ENCODE measurements at places on chromosomes 16 and 17.

GRCh38 chr17:17186551-17187505 lies 19.3 kb downstream of the PLD6 start:
- peak; percentile 44 for DNase-seq

GRCh38 chr16:29729116-29729521 lies 16.7 kb downstream of the C16orf54 start:
- peak; percentile 65 for DNase-seq

DNA sequence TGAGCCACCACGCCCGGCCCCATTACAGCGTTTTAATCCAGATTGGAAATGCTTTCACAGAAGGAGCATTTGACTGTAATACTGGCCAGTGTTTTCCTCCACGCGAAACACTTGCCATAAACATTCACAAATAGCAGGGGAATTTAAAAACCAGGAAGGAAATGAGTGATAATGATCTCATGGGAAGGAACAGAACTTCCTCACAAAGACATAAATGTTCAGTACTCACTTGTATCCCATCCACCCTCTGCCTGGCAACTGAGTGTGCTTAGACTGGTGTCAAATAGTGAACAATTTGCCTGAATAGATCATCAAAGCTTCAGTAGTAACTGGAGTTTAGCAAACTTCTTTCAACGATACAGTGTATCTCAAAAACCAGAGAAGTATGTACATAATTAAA lies 54.1 kb downstream of the PSMD12 start:
- DNase-seq: no peak

DNA sequence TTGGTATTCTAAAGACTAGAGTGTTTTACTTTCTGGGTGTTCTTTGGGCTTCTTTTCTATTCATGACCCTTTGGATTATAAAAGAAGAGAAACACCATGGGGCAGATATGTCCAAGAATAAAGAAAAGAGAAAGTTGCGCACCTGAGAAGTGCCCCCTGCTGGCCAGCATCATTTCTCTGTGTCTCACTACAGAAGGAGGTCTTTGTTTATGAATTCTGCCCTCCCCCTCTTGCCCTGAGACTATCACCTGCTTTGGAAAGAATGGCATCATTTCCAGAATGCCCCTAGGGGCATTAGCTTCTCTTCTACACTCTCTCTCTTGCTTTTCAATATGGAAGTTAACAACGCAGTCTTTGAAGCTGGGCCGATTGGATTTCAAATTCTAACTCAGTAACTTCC lies 45.0 kb downstream of the CDH13 start:
- no peak for DNase-seq

- no peak for DNase-seq
Observed at GRCh38 chr17:69860142-69860680, 214.8 kb upstream of the KCNJ16 start.

GRCh38 chr16:88678224-88678979 lies 7.9 kb downstream of the SNAI3 start:
- no peak for DNase-seq

DNA sequence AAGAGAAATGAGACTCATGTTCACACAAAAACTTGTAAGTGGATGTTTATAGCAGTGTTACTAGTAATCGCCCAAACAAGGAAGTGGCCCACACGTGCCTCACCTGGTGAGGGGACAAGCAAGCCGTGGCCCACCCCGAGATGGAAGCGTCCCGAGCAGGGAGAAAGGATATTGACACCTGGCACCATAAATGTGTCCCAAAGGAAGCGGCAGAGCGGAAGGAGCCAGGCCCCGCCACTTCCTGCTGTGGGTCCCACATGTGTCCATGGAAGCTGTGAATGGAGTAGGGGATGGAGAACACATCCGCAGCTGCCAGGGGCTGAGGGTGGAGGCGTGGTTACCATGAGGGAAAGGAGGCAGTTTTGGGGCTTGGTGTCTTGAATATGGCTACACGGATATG lies 18.9 kb downstream of the KCNJ18 start:
- no peak for DNase-seq

DNA sequence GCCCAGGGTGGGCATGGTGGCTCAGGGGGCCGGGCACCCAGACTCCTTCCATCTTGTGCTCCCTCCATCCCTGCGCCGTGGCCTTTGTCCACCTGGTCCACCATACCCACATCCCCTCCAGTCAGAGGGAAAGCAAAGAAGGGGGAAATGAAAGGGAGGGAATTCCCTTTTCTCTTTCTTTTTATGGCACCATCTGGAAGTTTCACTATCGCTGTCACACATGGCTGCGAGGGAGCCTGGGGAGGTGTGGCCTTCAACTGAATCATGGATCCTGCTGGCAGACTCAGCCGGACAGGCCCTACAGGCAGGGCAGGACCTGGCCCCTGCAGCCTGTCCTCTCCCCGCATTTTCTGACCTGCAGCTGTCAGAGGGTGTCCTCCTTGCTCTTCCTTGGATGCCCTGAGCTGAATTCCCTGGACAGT lies 6.2 kb downstream of the SLC12A3 start:
- DNase-seq: no peak

- DNase-seq: no peak
Observed at GRCh38 chr16:57411362-57411976, 6.9 kb downstream of the CCL17 start.

DNA sequence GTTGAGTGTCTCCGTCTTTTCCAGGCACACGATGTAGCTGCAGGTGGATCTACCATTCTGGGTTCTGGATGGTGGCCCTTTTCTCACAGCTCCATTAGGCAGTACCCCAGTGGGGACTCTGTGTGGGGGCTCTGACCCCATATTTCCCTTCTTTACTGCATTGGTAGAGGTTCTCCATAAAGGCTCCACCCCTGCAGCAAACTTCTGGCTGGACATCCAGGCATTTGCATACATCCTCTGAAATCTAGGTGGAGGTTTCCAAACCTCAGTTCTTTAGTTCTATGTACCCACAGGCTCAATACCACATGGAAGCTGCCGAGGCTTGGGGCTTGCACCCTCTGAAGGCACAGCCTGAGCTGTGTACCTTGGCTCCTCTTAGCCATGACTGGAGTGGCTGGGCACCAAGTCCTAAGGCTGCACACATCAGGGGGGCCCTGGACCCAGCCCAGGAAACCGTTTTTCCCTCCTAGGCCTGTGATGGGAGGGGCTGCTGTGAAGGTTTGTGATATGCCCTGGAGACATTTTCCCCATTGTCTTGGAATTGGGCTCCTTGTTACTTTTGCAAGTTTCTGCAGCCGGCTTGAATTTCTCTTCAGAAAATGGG lies 14.0 kb downstream of the ABCC1 start:
- DNase-seq: no peak

- no peak for DNase-seq
Observed at GRCh38 chr17:81068411-81069134, 33.6 kb downstream of the BAIAP2 start.

GRCh38 chr17:69320210-69320907 lies 6.6 kb downstream of the ABCA5 start:
- DNase-seq: no peak

- no peak for DNase-seq
Observed at GRCh38 chr16:72711823-72712222, 336.1 kb downstream of the ZFHX3 start.

DNA sequence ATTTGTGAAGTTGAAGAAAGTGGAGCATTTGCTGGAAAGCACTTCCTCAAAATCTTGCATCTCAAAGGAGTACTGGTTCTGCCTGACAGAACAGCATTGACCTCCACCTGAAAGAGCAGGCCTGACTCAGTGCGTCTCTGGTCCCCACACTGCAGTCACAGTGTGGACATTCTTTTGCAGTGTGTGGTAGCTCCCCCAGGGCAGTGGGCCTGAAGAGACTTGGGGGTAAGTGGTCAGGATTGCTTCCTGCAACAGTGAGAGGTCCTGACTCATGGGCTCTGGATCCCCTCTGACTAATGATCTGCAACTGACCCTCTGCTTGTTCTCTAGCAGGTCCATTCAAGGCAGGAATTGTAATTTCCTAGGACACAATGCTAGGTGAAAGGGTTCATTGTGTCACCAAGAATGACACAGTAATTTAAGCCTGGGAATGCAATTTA lies 204.9 kb upstream of the KCNJ16 start:
- peak; percentile 82 for DNase-seq

DNA sequence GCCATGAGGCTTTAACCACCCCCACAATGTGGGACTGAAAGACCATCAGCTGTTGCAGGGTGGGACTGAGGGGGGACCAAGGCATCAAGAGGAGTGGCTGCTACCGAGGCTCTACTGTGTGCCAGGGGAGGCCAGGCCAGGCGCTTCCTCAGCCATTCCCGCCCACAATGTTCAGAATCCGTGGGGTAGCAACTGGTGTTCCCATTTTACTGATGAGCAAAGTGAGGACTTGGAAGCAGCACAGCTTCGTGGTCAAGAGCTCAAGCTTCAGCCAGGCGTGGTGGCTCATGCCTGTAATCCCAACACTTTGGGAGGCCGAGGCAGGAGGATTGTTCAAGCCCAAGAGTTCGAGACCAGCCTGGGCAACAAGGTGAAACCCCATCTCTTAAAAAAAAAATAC lies 65.9 kb downstream of the SCNN1B start:
- DNase-seq: no peak

DNA sequence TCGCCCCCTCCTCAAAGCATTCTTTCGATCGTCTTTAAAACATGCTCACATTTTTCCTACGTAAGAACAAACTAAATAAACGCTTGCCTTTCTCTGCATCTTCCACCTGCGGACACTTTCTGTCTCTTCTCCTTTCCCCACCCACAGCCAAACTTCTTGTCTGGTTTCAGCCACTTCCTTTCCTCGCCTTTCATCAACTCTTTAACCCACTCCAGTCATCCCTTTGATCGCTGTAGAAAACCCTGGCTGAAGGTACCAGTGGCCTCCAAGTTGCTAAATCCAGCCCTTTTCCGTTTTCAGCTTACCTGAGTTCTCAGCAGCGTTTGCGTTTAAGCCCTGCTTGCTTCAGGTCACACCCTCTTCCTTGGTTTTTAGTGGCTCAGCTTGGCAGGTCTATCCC lies 483 bp downstream of the RPA1 start:
- DNase-seq: no peak

DNA sequence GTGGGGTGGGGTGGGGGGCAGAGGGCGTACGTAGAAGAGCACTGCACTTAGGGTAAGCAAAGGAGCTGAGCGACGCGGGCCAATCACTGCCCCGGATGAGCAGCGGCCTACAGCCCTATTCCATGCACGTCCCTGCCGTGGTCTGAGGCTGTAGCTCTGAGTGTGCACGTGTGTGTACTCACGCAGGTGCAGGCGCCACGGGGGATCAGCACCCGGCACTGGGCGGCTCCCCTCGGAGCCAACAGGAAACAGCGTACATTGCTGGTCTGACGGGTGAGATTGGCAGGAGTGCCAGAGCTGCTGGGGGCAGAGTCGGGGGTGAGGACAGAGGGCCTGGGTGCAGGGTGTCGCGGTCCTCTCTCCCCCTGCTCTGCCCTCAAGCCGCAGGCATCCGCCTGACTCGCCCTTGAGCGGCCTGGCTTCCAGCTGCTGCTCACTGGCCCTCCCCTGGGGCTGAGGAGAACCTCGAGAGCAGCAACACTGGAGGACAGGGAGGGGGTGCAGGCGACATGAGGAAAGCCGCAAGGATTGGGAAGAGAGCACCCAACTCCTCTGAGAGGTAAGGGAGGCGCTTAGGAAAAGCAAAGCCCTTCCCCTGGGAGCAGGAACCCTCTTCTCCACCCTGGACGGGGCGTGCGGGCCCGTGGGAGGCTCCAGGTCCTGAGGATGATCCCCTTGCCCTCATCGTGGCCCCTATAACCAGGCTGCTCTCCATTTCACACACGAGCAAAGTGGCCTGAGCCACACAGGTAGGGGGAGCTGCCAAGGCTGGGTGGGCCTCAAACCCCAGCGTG lies 57.8 kb downstream of the ENGASE start:
- DNase-seq: no peak

DNA sequence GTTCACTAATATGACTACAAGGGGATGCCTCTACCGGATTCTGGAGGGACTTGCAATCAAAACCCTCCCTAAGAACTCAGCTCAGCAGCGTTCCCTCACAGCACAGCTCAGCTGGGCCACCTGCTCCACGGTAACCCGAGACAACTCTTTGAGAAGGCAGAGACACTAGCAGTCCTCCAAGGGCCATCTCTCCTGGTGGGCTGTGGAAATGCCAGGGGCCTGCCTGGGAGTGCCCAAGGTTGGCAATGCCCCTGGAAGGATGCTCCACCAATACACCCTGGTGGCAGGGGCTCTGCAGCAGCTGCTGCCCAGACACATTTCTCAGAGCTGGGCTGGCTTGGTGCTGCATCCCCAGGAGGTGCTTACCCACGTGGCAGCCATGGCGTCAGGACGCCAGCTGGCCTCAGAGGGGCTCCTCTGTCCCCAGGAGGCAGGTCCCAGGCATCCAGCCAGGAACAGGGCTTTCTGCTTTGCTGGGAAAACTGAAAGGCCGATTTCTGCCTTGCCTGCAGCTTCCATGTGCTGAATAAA lies 16.5 kb downstream of the CDIP1 start:
- peak; percentile 62 for DNase-seq

DNA sequence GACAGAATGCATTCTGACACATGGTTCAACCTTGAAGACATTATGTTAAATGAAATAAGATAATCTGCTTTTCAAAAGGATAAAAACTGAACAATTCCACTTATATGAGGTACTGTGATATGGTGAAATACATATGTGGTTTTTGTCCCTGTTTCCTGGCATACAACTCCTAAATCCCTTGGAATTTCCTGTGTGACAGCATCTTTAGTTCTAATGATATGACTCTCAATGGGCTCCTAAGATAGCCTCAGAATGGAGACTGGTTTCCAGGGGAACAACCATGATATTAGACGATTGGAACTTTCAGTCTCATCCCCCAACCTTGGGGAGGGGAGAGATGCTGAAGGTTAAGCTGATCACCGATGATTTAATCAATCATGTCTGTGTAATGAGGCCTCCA lies 37.7 kb upstream of the PHLPP2 start:
- DNase-seq: peak; percentile 82
